ENCODE measurements at places on chromosomes 16 and 17.

DNA sequence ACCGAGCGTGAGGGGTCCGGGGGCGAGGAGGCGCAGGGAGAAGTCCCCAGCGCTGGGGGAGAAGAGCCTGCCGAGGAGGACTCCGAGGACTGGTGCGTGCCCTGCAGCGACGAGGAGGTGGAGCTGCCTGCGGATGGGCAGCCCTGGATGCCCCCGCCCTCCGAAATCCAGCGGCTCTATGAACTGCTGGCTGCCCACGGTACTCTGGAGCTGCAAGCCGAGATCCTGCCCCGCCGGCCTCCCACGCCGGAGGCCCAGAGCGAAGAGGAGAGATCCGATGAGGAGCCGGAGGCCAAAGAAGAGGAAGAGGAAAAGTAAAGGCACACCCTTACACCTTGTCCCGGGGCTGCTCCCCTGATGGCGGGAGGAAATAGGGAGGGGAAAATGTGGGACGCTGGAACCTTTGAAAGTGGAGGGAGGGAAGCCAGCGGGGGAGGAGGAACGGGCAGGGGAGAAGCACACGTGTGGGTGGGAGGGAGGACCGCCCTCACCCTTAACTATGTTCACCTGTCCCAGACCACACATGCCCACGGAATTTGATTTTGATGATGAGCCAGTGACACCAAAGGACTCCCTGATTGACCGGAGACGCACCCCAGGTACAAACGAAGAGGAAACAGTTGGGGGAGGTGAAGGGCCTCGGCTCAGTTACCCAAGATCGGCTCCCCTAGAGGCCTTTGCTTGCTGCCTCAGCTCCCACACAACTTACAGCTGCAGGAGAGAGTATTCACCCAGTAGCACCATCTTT lies 916 bp downstream of the PAGR1 start:
- DNase-seq, result peak; percentile 37

- no peak for DNase-seq
Observed at GRCh38 chr17:82663381-82664275, 15.4 kb upstream of the WDR45B start.

- no peak for DNase-seq
Observed at GRCh38 chr17:28173031-28173561, 130.6 kb downstream of the NLK start.

DNA sequence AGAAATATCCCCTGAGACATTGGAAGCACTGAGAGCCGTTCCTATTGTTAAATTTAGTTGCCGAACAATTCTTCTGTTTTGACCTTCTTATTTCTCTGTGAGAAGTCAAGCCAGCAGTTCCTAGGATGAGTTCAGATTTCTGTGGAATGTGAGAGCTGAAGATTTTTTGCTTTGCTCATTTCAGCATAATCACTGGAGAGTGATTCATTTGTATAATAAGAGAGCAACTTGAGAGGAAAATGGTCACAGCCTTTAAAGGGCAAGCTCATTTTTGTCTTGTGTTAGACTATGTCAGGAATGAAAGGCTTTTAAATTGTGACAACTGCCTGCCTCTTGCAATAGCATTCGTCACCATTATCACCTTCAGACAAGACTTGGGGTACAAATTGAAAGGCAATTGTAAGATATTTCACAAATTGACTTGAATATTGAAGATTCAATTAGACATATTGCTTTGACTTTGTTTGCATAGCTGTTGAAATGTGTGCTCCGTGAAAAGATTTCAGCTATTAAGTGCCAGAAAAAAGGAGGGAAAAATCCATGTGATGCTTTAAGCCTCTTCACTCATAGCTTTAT lies 900.0 kb upstream of the GOT2 start:
- no peak for DNase-seq

DNA sequence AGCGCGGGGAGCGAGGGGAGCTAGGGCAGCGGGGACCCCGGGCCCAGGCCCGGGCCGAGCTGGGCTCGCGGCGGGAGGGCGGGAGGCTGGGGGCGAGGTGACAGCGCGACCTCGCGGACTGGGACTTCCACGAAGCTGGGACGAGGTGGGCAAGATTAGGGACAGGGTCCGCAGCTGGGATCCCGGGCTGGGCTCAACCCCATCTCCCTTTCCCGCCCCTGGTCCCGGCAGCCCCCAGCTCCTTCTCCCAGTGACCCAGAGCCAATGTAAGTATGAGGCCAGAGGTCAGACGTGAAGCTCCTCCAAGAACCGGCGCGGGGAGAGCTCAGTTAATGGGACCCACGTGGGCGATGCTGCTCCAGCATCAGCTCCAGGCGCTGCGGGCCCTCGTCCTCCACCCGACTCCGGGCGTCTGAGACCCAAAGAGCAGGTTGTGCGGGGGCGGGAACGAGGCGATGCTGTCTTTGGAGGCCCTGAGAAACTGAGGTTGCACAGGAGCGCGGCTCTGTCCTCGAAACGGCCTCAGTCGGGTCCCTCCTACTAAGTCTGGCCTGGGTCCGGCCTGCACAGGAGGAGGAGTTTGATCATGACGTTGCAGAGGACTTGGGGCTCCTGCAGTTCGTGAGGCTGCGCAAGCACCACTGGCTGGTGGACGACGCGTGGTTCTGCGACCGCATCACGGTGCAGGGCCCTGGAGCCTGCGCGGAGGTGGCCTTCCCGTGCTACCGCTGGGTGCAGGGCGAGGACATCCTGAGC lies 585 bp downstream of the ALOX12 start:
- no peak for DNase-seq

DNA sequence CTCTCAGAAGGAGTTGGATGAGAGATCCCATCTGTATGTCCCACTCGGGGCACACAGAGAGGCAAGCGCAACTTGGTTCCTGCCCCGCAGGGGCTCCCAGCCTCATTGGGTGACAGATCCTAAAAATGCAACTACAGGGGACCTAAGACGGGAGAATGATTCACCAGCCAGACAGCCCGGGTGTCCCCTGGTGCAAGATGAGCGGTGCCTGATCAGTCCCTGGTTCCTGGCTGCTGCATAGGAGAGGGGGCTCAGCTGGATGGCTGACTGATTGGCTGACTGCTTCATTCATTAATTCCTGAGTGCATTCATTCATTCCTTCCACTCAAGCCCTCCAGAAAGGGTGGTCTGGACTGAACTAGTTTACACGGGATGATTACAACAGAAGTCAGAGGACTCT lies 22.0 kb downstream of the WNT3 start:
- DNase-seq, result no peak

GRCh38 chr17:35612924-35613521 lies 25.9 kb downstream of the AP2B1 start:
- peak; percentile 23 for DNase-seq

DNA sequence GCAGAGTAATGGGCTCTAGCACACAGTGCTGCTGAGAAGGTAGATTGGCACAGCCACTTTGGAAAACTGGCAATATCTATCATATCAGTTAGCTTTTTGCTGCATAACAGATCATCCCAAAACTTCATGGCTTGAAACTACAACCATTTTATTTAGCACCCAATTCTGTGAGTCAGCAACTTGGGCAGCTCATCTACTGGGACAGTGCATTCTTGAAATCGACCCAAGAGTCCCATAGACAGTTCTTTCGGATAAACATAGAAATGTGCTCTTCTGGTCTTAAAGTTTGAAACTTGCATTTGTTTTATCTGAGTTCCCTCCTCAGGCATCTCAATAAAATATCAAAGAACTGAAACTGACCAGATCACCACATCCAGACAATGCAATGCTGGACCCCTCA lies 76.7 kb downstream of the CEP112 start:
- no peak for DNase-seq

DNA sequence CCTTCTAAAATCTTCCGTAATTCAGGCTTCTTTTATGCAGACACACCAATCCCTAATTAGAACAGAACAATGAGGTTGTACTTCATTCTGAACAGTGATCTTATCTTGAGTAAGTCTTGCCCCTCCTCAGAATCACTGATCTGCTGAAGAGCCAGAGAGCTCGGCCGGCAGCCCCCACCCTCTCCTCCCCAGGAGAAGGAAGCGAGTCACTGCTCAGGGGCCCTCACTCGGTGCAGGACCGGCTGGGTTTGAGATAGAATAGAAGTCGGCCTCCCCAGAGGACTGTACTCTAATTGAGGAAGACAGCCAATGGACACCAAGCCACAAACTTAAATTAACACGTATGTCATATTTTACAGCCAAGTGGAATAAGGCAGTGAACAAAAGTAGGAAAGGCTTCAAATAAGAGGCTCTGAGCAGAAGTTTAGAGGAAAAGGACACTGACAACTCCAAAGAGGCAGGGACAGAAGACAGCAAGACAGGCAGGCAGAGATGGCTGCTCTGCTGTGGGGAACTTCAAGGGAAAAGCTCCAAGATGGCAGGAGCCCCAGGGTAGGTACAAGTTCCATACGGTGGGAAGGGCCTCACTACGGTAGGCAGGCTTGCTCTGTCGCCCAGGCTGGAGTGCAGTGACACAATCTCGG lies 18.6 kb downstream of the CREBBP start:
- DNase-seq, result no peak

DNA sequence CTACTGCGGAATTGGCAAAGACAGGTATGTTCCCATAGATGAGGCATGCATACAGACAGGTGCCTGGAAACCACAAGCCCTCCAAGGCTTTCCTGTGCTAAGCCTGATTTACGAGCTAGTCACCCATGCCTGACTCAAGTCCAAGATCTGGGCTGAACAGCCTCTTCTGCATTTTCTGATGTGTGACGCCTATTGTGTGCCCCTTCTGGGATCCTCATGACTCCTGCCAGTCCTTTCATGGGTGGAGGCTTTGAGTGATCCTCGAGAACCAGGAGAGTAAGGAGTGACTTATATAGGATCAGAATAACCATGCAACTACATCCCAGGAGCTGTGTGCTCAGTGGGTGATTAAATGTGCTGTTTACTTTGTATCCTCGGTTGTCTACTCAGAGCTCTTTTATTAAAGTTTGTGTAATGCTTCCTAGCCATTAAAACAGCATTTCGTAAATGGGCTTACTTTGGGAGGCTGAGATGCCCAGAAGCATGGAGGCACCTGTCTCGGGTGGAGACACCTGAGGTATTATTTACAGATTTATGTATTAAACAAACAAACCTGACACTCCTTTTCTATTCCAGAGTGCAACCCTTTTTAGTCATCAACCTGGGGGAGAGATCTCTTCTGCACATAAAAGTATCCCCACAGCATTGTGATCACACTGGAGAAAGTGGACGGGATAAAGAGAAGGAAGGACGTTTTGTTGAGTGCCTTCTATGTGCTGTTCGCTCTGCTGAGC lies 373.0 kb upstream of the DYNLRB2 start:
- DNase-seq, result no peak

GRCh38 chr16:20260215-20261009 lies 66.9 kb downstream of the GP2 start:
- DNase-seq, result no peak

DNA sequence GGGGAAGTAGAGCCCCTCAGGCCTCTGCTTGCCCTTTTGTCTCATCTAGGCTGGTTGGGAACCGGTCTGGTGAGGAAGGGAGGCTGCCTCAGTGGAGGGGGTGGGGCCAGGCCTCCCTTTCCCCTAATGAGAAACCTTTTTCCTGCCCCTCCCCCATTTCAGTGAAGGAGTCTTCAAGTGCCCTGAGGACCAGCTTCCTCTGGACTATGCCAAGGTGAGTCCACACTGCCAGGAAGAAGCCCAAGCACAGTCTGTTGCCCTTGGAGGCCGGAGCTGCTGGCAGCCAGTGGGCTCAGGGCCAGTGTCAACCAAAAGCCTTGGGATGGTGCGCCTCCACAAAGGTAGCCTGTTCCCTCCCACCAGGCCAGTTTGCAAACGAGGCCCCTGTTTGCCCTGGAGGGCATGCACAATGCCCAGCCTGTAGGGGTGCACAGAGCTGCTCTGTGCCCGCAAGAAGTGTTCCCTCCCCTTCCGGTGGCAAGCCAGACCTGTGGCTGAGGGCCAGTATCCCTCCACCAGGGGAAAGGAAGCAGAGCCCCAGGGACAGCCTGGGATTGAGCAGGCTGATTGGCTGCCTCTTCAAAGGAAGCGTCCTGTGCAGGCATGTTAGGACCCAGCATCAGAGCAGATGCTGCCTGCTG lies 3.4 kb downstream of the TRAF4 start:
- no peak for DNase-seq

GRCh38 chr16:11605891-11606290 lies 19.2 kb upstream of the LITAF start:
- no peak for DNase-seq

GRCh38 chr17:57133486-57133885 lies 48.4 kb downstream of the AKAP1 start:
- no peak for DNase-seq

DNA sequence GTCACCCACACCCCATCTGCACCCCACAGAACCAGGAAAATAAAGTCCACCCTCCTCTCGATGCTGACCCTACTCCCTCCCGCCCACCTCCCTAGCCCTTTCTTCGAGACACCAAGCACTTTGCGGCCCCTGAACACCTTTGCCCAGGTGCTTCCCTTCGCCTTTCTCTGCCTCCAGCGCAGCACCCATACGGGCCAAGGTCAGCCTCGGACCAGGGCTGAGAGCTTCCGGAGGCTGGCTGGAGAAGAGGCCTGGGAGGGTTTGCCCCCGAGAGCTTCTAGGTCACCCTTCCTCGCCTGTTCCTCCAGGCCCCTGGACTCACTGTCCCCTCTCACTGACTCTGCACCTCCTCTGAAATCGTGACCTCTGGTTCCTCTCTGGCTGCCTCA lies 2.7 kb upstream of the NHERF2 start:
- DNase-seq, result no peak

- DNase-seq, result peak; percentile 58
Observed at GRCh38 chr17:39867084-39867879, 720 bp upstream of the ZPBP2 start.

DNA sequence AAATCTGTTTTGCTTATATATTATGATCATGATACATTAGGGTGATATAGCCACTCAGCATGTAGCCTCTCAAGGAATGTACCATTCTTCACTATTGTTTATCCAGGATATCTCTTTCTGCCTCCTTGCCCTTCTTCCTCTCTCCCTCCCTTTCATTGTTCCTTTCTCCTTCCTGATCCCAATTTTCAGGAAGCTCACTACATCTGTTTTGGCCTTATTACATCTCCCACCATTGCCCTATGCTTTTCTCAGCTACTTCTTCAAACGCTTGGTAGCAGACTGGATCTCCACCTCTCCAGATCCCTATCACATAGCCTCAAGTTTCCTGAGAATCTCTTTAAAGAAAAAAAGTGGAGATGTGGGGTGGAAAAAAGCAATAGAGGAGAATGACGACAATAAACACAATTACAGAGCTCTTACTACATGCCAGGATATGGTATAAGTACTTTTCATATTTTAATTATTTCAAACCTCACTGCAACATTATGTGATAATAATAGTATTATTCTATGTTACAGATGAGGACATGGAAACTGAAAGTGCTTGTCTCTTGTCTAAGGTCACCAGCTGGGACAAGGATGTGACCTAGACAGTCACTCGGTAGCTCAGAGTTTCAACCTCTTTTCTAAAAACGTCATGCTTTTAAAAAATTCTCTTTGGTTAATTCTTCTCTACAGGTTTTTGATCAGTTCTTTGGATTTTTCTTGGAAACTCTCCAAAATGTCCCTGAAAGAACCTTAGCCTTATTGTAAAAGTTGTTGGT lies 959.1 kb downstream of the CDH11 start:
- no peak for DNase-seq
